ENCODE measurements at places on chromosomes 4 and X. TPM values are rescaled to one million over a fixed set of nuclear protein-coding genes. Genes with fewer than 3 reads are reported as not detected.

NSUN7 gene
- total RNA-seq: 1.2 TPM

DNA sequence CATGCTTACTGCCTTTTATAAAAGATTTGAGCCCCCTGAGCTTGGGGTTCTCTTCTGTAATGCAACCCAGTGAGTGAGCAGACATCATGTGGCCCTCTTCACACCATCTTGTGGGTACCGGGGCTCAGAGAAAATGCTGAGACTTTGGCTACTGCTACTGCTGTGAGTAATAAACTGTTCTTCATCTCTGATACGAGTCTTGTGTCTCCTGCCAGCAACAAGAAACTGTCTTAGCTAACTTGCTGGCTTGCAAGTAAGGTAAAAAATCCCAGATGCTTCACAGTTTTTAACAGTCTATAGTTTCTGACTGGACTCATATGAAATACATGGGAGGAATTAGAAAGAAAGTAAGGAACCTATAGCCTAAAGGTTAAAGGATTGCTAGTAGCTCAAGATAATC is 148.3 kb downstream of the GPC3 start:
- no peak for DNase-seq

- DNase-seq: no peak
Measured at GRCh38 chrX:150081076-150081475, 142.8 kb upstream of the EOLA2 start.

MAGEE2 gene
- 0.53 TPM for total RNA-seq

DNA sequence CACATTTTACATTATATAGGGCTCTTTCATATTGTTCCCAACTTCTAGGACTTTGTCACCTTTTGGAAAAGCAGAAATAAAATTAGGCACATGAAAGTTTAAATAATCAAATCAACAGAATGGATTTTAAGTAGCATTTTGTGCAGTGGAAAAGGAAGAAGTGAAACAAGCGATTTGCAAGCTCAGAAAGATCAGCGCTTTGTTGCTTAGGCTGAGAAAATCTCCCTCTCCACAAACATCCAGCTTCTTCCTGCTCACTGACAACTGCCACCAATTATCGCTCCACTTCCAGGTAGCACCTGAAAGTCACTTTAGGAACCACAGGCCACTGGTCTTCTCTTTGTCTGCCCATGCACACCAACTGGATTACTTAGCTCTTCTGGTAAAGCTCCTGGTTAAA is 2.0 kb upstream of the PDK3 start:
- DNase-seq: no peak

SPANXA2 gene
- total RNA-seq: not detected

FGF5 gene
- total RNA-seq: 0.31 TPM

PDLIM3 gene
- 9.8 TPM for total RNA-seq

CT55 gene
- total RNA-seq: not detected

DNA sequence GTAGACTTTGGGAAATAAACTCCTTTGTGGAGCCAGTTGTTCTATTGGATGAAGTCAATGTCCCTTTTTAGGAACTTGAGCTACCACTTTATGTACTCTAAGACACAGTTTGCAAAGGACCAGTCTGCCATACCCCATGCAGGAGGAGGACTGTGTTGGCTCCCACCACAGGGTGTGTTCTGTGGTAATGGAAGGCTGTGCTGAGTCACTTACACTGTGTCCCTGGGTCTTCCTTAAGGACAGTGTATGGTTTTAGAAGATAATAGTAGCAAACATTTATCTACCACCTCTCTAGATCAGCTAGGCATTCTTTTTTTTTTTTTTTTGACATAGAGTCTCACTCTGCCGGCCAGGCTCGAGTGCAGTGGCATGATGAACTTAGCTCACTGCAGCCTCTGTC is 184.0 kb upstream of the PGRMC2 start:
- no peak for DNase-seq

FAT4 gene
- 23.4 TPM for total RNA-seq

NPY2R gene
- total RNA-seq: not detected

DNA sequence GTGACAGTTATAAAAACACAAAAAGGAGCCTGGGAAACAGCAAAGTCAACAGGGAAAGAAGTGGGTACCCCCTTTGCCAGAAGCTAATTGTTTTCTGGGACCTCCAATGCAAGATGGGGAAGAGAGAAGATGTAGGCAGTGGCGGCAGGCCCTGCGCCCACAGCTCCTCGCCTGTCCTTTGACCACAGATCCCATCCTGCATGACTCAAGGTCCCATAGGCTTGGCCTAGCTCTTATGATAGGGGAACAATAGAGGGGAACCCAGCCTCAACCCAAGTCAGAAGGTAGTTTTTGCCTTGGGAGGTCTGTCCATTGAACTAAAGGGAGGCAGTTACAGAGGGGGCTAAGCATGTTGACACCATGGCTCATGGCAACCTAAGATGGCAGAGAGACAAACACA is 14.2 kb downstream of the ZMYM3 start:
- DNase-seq: no peak

DNA sequence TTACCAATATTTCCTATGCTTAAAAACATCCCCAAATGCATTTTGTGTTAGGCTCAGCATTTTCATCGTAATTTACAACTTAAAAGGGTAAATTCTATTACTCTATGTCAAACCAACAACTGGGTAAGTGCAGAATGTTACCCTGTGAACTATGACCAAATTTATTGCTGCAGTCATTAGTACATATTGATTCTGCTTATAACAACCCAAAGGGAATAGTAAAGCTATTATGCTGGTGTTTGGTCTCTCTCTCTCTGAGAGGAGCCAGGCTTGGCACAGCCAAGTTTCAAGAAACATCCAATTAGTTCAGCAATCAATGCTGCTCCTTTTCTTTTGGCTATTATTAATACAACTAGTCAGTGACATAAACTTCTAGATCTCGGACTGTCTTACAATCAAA is 747.7 kb downstream of the CENPC start:
- no peak for DNase-seq

GRCh38 chrX:143002206-143002605 is 23.5 kb upstream of the SPANXN4 start:
- DNase-seq: no peak

DNA sequence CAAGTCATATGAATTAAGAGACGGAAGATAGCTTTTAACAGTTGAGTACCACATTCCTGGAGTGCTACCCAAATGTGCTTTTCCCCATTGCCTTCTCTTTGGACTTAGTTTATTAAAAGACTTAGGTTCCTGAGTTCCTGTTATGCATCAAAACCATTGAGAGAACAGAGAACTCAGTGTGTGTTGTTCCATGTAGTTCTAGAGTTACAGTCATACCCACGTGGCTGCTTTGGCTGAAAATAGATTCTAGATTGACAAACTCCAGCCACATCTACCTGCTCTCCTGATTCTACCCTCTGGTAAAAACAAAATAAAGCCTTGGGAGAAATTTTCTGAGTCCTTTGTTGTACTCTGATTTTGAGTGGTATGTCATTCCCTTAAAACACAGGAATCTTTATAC is 385.4 kb downstream of the IL15 start:
- no peak for DNase-seq

PSMD10 gene
- total RNA-seq: 37.2 TPM

TNMD gene
- 1.2 TPM for total RNA-seq
